ENCODE measurements at places on chromosomes 5 and 9.
A peak's percentile ranks its signal among the peaks of the same experiment; 100 is the strongest.

GRCh38 chr9:112348257-112349007 lies 15.0 kb upstream of the PTBP3 start:
- peak; percentile 53 for DNase-seq

- DNase-seq = no peak
Observed at GRCh38 chr9:87152256-87152655, 204.9 kb upstream of the GAS1 start.

DNA sequence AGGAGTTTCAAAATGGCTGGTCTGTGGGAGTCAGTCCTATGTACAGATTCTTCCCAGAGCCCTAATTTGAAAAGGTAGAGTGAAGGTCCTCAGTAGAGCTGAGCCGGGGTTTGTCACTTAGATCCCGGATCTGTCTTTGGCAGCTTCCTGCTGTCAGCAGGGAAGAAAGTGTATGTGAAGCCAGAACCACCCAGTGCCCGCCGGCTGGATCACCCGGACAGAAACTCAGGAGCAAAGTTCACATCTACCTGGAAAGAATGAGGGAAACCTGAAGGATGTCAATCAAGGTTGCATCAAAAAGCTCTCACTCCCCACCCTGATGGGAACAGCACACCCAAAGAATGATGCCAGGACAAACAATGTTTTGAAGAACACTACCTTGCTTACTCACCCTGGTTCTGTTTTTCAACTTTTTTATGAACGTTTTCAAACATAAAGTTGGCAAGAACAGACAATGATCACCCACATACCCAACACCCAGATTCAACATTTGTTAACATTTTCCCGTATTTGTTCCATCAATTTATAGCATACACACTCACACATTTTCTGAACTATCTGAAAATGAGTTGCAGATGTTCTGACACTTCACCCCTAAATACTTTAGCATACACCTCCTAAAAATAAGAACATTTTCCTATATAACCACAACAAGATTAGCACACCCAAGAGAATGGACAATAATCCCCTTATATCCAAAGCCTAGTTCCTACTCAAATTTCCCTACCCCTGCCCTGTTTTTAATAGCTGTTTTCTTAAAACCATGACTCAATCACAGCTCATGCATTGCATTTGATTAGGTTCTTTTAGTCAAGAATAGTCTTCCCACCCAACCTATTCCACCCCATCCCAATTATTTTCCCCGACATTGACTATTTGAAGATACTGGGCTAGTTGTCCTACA lies 133.9 kb downstream of the LHFPL2 start:
- DNase-seq = no peak

- DNase-seq = no peak
Observed at GRCh38 chr5:1096838-1097237, 15.0 kb downstream of the SLC12A7 start.

DNA sequence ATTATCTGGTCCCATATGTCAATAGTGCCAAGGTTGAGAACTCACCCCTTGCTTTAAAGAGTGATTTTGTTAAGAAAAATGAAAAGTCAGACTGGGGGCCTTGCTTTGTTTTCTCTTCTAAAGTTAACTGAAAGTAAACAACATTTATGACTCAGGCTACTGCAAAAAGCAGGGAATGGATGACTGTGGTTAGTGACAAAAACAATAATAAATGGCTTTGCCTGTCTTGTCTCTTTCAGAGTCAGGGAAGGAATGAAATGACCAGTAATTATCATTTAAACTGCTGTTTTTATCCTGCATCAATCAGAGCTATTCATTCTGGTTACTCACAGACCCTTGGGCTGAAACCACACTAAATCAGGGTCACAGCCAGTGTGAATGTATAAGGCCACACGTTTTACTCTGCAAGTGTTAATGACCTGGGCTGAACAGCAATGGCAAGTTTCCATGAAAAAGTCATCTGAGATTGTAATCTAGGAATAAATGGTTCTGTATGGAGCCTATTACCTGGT lies 112.2 kb downstream of the ZNF608 start:
- DNase-seq = no peak

- DNase-seq = peak; percentile 94
Observed at GRCh38 chr9:15155826-15156225, 151.2 kb downstream of the TTC39B start.

GRCh38 chr5:159933531-159934485 lies 17.5 kb downstream of the ADRA1B start:
- no peak for DNase-seq

DNA sequence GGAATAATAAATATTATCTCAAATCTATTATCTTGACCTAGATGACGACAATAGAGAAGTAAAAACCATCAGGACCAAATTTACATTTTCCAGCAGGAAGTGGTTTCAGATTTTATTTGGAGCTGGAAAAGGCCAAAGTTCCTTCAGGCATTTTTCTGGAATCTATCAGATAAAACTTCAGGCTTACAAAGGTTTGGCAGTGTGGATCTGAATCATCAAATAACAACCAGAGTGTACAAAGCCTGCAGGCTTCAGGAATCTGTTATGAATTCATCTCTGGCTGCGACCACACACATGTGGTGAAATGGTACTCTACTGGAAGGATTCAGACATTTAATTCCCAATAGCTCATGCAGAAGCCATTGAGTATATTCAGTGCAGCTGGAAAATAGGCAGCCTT lies 726.4 kb upstream of the GRAMD2B start:
- no peak for DNase-seq

GRCh38 chr9:133051281-133051900 lies 10.4 kb upstream of the CEL start:
- DNase-seq = no peak
